ENCODE measurements at places on chromosomes 2 and 18.

DNA sequence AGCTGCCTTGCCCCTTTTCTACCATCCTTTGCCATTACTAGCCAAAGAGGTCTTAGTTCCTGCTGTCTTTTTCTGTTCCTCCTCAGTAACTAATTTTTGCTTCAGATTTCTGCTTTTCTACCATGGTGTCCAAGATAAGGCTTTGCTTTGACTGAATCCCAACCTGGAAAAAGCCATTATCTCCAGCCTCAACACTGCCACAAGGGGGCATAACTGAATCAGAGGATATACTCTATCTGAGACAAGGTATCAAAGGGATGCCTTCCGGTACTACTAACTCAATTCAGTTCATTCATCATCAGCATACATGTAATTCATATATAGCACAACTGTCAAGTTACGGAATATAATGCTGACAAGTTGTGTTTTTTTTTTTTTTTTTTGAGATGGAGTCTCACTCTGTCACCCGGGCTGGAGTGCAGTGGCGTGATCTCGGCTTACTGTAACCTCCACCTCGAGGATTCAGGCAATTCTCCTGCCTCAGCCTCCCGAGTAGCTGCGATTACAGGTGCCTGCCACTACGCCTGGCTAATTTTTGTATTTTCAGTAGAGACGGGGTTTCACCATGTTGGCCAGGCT, 11.4 kb downstream of the OSGEPL1 start:
- peak; percentile 52 for DNase-seq

GRCh38 chr18:74310411-74310810, 5.2 kb upstream of the C18orf63 start:
- DNase-seq: peak; percentile 64

DNA sequence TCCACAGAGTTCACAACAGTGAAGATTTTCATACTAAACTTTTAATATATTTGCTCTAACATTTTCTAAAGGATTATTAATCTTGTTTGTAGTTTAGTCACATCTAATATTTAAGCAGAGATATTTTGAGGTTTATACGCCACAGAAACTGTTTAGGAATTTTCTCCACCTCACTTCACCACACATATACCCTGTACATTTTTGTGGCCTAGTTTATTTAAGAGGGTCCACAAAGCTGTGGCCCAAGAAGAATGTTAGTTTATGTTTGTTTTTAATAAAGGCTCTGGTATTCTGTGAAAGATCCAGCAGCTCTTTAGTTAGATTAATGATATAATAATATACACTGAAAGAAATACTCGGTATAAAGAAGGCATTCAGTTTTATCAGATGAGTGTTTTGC, 132.7 kb upstream of the TTC27 start:
- DNase-seq: no peak

DNA sequence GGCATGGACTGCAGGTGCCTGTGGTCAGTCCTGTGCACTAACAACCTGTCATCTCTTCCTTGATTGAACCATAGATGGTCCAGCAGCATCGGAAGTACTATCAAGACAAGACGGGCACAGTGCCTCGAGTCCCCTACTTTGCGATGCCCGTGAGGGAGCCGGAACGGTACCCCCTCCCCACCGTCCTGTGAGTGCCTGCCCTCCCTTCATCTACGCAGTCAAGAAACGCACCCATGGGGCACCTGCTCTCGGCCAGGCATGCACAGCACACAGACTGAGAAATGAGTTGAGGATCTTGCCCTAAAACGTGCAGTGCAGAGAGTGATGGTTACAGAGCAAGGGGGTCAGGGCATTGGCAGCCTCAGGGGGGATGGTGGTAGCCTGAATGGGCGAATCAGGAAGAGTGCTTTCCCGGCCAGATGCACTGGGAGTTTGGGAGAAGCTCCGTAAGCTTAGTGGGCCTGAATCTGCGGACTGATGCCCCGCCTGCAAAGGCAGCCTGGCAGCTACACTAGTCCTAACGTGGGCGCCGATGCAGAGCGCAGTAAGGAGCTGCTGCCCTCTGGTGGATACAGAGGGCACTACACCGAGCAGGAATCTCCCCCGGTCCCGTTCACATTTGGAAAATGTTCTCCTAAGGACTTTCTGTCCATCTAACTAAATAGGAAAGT, 63.6 kb downstream of the CIB4 start:
- peak; percentile 66 for DNase-seq

GRCh38 chr2:165911231-165911630, 42.3 kb downstream of the TTC21B start:
- peak; percentile 59 for DNase-seq

GRCh38 chr2:135882415-135882814, 6.2 kb upstream of the MCM6 start:
- DNase-seq: no peak

GRCh38 chr2:165898381-165898780, 55.2 kb downstream of the TTC21B start:
- no peak for DNase-seq

GRCh38 chr2:172092716-172093415, 7.6 kb downstream of the DLX1 start:
- DNase-seq: no peak

- no peak for DNase-seq
These were observed 11.6 kb upstream of the GREB1L start for GRCh38 chr18:21230436-21230835.

GRCh38 chr2:173238385-173238784, 116.3 kb upstream of the CDCA7 start:
- DNase-seq: no peak

GRCh38 chr18:11040823-11041656, 108.3 kb downstream of the PIEZO2 start:
- DNase-seq: peak; percentile 78

Measured in fibroblast of pulmonary artery (primary cell).